ENCODE measurements at places on chromosomes 12 and 14. TPM values are rescaled to one million over a fixed set of nuclear protein-coding genes. Genes with fewer than 3 reads are reported as not detected.

- no peak for DNase-seq
Observed at GRCh38 chr12:32918890-32919801, 22.6 kb upstream of the PKP2 start.

GRCh38 chr12:104226672-104227071 is 11.1 kb downstream of the TXNRD1 start:
- DNase-seq = no peak

DNA sequence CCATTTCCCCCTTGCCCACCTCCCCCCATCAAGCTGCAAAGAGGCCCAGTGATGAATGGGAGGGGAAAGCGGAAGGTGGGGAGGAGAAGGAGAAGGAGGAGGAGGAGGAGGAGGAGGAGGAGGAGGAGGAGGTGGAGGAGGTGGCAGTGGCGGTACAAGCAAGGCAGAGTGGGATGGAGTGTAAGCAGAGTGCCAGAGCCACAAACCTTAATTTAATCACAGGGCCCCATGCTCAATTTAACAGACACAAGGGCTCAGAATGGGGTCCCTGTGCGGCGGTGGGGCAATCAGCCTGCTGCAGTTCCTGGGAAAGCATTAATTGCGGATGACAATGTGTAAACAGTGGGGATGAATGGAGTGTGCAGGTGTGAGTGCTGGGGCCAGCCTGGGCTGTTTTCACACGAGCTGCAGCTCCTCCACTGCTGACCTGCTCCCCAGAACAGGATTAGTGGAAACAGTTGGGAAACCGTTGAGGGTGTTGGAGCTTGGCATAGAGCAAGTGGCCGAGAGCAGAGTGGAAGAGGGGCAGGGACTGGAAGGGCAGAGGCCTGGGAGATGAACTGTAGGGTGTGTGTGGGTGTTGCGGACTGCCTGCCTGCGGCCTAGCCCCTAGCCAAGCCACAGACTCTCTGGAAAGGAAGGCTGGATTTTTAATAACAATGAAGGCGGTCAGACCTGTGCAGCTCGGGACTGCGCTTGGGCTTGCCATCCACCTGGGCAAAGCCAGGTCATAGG is 36.4 kb upstream of the SMOC1 start:
- DNase-seq = no peak

- DNase-seq = no peak
Observed at GRCh38 chr14:61653507-61653906, 41.8 kb upstream of the HIF1A start.

DNA sequence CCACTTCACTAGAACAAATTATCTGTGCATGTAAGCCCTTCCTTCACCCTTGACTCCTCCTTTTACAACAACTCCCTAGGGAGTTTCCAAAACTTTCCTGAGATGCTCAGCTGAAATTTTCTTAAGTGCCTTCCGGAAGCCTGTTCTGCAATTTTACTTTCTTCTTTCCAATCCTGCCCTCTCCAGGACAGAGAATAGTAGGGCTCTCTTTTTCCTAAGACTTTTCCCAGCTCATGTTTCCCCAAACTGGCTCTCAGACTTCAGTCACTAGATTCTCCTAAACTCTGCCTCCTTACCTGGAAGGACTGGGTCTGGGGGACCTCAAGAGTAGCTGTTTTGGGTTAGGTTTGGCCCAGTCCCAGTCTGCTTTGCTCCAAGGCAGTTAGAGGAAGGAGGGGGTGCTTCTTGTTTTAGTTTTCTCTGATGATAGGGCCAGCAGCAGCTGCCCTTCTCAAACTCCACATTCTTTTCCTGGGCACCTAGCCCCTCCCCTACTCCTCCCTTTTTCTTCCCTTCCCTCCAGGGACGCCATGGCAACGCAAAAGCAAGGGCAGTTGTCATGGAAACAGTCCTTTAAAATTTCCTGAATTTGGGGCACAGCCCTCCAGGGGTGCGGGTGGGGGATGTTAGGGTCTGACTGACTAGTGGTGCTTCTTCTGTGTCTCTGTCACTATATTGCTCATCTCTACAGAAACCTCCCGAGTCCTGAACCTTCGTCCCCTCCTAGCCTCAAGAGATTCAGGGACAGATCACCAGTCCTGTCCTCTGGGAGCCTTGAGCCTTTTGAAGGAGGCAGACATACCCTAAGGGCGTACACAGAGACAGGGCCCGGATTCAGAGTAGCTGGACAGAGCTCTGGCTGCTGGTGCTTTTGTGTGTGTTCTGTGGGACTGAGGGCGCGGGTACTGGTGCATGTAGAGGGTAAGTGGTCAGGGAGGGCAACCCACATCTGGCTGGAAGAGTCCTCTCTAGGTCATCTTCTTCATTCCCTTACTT is 17.0 kb downstream of the PPP1R1A start:
- DNase-seq = peak; percentile 54

The RFLNA gene
- 11.3 TPM for total RNA-seq

The KLRG1 gene
- total RNA-seq = 6.2 TPM

The MSRB3 gene
- total RNA-seq = 0.85 TPM

The GARIN6 gene
- total RNA-seq = not detected

Data from WTC11 (cell line).